ENCODE measurements at places on chromosomes 3 and 15.

DNA sequence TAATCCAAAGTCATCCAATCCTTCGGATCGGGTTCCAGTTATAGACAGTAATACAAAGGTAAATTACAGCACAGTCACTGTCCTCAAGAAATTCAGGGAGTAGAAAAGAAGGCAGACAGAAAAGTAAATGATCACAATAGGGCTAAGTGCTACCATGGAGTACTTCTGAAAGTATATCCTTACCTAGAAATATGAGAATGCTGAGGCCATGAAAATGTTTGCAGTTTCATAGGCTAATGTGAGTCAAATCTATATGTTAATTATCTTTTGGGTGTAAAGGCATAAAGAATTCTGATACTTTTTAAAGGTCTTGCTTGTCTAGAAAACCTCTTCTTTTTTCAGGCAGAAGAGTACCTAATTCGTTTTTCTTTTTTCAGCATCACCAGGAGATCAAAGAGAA lies 29.8 kb downstream of the PBRM1 start:
- no peak for DNase-seq

DNA sequence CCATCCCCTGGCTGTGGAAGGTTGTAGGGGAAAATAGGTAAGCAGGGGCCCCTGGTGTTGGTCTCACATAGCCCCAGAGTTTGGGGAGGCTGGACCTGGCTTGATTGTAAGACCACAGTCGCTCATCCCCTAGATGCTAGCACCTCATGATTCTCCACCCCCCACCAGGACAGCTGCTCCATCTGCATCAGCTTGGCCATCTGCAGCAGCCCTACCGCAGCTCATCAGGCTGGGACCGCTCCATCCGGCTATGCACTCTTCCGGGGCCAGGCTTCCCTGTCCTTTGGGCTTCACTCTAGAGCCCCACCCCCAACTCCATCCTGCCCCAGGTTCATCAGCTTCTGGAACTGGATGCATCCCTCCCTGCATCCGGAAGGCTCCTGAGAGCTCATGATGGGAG lies 12.6 kb downstream of the SCN5A start:
- DNase-seq = no peak

DNA sequence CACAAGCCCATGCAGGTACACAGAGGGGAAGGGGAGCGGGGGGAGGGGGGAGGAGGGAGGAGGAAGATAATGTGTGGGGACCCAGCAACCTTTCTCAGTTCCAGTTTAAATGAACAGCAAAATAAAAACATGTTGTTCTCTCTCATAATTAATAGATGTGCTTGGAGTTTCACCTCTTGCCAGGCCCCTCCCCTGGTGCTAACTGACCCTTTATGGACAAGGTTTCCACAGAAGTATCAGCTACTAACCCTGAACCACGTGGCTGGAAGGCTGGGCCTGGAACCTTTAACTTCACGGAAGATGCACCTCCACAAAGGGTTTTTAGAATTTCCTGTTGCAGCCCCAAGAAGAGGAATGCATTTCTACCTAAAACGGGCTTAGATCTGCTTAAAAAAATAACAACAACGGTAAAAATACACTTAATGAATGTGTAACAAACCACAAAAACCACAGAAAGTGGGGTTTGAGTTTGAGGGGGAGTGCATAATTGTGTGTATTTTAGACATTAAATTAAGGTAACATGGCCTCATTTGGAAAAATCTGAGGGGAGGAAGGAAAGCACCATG lies 14.8 kb upstream of the SMAD3 start:
- DNase-seq = no peak

DNA sequence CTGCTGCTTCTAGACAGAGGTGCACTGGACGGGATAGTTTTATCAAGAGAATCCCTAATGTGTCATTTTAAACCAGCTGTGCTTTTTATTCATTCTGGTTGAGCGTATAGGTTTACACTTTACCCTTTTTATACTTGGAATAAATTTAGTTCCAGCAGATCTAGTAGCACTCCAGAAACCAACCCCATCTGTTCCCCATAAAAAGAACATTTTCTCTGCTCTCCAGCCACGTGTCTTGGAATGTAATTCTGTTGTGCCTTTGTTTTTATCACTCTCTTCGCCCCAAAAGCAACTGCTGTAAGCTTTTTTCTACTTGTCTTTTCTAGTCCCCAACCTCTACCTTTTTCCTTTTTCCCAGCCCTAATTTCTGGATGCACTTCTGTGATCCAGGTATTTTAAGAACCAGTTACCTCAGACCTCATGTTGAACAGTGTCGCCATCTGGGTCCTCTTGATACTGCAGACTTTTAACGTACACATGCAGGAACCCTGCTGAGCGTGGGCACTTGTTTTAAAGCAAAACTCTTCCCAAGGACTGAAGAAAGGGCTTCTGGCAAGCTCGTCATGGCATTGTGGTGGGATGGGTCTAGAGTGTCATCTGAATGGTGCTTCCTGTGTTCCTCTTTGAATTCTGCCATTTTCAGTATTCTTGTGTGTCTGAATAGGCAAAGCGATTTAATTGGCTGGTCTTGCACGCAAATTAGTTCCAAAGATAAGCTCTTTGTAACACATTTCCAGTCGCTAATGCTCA lies 5.7 kb upstream of the EXOG start:
- DNase-seq = no peak
